Naive thymus-derived CD8-positive, alpha-beta T cell (primary cell): ENCODE measurements at places on chromosomes 5 and 9.
A peak's percentile ranks its signal among the peaks of the same experiment; 100 is the strongest.

DNA sequence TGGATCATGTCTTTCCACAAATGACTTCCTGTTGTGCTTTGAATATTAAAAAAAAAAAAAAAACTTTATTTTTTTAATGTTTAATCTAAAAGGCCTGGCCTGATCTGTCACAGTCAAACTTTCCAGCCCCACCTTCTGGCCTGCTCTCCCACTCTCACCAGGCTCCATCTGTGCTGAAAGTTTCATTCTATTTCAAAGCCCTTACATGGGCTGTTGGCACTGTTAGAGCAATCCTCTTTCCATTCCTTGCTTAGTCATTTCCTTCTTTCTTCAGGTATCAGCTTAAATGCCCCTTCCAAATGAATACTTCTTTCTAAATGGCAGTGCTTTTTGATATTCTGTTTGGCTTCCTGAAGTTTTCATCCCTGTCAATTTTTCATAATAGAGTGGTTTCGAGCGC, 1104.8 kb upstream of the C9orf72 start:
- no peak overlapping the region for H3K27ac ChIP-seq
- no peak for DNase-seq
- H3K4me3 ChIP-seq = no peak overlapping the region
- no peaks in the 10 kb centered on the region for H3K36me3 ChIP-seq
- no peaks in the 10 kb centered on the region for H3K27me3 ChIP-seq

- peak overlapping the region; percentile 35 for H3K27ac ChIP-seq
- H3K36me3 ChIP-seq = peaks cover 2% of the 10 kb centered on the region
- no peak for DNase-seq
- H3K27me3 ChIP-seq = no peaks in the 10 kb centered on the region
Measured at GRCh38 chr9:134162926-134163370, 1.4 kb downstream of the RNU6ATAC start.

DNA sequence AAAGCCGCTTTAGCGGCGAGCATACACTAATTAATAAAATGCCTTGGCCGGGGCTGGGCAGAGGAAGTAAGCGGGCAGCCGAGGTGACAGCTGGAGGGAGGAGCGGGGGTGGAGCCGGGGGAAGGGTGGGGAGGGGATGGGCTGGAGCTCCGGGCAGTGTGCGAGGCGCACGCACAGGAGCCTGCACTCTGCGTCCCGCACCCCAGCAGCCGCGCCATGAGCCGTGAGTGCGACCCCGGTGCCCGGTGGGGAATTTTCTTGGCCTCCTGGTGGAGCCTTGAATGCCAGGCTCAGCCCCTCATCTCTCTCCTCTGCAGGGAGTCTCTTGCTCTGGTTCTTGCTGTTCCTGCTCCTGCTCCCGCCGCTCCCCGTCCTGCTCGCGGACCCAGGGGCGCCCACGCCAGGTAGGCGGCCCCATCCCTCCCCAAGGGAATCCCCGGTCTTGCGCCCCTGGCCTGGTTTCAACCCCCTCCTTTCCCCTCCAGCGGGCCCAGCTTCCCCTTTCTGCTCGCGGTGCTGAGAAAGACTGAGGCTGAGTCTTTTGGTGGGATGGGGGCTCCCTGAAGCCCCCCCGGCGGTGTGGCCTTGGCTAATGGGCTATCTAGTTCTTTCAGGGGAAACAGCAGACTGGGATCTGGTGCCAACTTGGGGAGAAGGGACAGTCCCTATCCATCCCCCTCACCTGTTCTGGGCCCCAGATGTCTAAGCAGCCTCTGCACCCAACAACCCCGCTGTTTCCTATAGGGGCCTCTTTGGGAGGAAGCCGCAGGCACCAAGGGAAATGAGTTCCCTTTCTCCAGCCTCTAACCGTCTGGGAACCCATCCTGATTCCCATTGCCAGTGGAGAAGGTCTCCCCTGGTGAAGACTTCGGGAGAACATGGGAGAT, at the start of gene PTGS1:
Gene PTGS1 (plus strand): TSS at position 156 of the 887 bp plus-strand sequence. CDS start 61 bp downstream, at position 217.
- peaks cover 18% of the 10 kb centered on the region for H3K27me3 ChIP-seq
- H3K4me3 ChIP-seq = peak within 1 kb of the TSS; percentile 76
- peaks cover 24% of the 10 kb centered on the region for H3K4me1 ChIP-seq
- no peaks in the 10 kb centered on the region for H3K36me3 ChIP-seq
- no peak for DNase-seq

- H3K4me1 ChIP-seq = peaks cover 92% of the 10 kb centered on the region
- H3K4me3 ChIP-seq = no peak overlapping the region
- peak overlapping the region; percentile 1 for H3K27ac ChIP-seq
- no peaks in the 10 kb centered on the region for H3K27me3 ChIP-seq
- no peaks in the 10 kb centered on the region for H3K36me3 ChIP-seq
Measured at GRCh38 chr5:56822981-56823380, 7.6 kb downstream of the MAP3K1 start.

- no peak for DNase-seq
- H3K4me3 ChIP-seq = no peak overlapping the region
- no peaks in the 10 kb centered on the region for H3K27me3 ChIP-seq
- H3K36me3 ChIP-seq = no peaks in the 10 kb centered on the region
Measured at GRCh38 chr5:27241564-27242257, 203.3 kb upstream of the CDH9 start.

DNA sequence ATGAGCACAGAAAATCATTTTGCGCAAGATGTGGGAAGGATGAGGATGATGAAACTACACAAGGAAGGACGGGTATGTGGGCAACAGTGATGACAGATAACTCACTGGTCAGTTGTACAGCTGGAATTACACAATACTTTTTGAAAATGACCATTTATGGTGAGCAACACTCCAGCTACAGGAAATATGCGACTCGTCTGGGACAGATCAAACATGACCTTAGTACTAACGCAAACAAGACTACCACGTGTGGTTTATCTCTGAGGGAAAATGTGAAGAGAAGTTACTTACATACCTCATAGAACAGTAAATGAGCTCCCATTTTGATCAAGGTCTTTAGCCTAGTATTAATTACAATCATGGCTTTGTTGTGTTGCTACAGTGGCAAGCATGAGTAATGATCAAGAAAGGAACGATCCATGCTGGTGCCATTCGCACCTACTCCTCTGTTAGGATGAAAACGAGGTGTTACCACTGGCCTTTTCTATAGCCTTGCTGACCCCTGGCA, 456.9 kb downstream of the BNC2 start:
- H3K4me3 ChIP-seq = no peak overlapping the region
- H3K27me3 ChIP-seq = peaks cover 13% of the 10 kb centered on the region
- DNase-seq = no peak
- H3K36me3 ChIP-seq = no peaks in the 10 kb centered on the region
- no peaks in the 10 kb centered on the region for H3K4me1 ChIP-seq

DNA sequence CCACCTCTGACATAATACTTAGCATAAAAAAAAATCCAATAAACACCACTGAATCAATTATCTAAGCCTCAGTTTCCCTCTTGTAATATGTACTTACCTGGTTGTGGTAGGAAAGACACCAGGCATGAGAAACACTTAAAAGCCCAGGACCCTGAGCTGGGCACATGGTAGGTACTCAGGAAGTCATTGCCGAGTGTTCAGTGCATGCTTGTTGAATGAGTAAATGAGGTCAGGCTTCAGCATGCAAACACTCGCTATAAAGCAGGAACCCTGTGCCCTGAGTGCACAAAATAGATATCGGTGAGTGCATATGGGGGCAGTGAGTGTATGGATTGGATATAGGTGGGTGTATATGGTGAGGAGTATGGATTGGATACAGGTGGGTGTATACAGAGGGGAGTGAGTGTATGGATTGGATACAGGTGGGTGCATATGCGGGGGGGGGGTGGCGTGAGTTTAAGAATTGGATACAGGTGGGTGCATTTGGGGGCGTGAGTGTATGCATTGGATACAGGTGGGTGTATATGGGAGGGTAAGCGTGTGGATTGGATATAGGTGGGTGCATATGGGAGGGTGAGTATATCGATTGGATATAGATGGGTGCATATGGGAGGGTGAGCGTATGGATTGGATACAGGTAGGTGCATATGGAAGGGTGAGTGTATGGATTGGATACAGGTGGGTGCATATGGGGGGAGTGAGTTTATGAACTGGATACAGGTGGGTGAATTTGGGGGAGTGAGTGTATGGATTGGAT, 194.3 kb upstream of the MSX2 start:
- peaks cover 10% of the 10 kb centered on the region for H3K27me3 ChIP-seq
- no peak overlapping the region for H3K4me3 ChIP-seq
- peaks cover 3% of the 10 kb centered on the region for H3K36me3 ChIP-seq
- peaks cover 2% of the 10 kb centered on the region for H3K4me1 ChIP-seq

DNA sequence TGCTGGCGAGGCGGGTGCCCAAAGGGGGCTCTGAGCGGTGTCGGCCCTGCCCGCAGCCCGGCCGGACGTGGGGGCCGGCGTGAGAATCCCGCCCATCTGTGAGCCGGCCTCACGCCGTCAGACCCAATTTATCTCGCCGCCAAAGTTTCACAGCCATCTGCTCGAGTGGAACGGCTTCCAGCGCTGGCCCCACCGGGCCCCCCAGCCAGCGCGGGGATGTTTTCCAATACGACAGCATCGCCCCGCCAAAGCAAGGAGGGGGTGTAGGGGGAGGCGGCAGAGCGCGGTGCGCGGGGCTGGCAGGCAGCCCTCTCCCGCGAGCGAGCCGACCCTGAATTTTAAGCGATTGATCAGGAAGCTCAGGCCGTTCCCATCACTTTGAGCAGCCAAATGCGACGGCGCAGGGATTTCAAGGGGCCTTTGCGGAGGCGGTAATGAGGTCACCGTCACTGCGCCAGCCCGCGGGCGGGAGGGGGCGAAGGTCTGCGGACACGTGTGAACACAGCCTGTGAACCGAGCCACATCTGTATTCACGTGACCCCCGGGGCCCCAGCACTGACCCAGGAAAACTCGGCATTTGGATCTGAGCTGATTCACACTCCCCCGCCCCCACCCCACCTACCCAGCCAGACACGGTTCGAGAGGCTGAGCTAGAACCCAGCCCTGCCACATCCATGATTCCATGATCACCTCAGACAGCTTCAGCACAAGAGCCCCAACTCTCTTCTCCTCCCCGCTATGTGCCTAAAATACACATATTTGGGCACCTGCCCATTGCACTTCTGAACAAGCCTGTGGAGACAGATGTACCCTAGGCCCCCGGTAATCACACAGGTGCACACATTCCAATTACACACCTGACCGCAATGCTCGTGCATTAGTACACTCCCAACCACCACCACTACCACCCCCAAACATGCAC, 47.8 kb upstream of the PSD2 start:
- H3K4me1 ChIP-seq = peaks cover 35% of the 10 kb centered on the region
- H3K4me3 ChIP-seq = peak overlapping the region; percentile 92
- peaks cover 6% of the 10 kb centered on the region for H3K27me3 ChIP-seq
- no peaks in the 10 kb centered on the region for H3K36me3 ChIP-seq
- peak overlapping the region; percentile 40 for H3K27ac ChIP-seq

DNA sequence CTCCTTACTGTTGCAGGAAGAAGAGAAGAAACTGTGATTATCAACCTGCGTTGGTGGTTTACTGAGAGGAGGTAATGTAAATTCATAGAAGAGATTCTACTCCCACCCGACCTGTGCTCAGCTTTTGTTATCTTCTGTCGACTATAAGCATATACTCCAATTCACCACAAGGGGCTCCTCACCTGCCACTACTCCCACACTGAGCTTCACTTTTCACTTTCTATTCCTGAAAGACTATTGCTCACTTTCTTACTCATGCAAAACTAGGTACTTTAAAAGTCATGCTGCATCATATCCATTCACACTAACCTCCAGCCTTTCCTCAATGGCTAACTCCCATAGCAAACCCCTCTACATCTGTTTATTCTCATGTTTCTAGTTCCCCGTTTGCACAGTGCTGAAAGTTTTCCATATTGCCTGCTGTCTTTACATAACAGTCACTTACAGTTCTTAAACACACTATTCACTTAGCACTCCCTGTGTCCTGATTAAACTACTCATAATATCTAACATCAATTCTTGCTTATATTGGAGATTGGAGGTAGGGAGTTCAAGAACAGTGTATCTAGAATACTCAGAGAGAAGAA, 1062.6 kb downstream of the NR2F1-AS1 start:
- H3K4me3 ChIP-seq = no peak overlapping the region
- H3K27ac ChIP-seq = no peak overlapping the region
- no peaks in the 10 kb centered on the region for H3K36me3 ChIP-seq

DNA sequence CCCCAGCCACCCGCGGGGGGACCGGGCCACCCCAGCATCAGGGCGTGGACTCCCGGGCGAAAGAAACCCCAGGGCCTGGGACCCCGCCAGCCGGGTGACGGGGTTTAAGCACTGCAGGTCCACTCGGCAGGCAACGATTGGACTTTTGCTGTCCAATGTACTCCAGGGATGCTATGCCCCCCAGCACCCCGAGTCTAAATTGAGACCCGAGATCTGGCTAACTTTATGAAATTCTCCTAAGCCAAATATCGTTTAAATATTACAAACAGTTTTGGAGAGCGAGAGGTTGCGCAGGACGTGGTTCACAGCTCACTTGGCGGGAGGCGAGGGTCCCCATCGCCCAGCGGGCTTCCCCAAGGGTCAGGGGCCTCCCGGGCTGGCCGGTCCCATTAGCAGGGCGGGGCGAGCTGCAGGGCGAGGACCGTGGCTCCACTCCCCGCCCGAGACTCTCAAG, 384 bp upstream of the MRPS2 start:
- peaks cover 33% of the 10 kb centered on the region for H3K4me1 ChIP-seq
- peak overlapping the region; percentile 95 for H3K4me3 ChIP-seq
- H3K27ac ChIP-seq = no peak overlapping the region
- no peaks in the 10 kb centered on the region for H3K36me3 ChIP-seq
- no peak for DNase-seq

- peaks cover 16% of the 10 kb centered on the region for H3K27me3 ChIP-seq
- H3K36me3 ChIP-seq = no peaks in the 10 kb centered on the region
- H3K4me3 ChIP-seq = no peak overlapping the region
- no peaks in the 10 kb centered on the region for H3K4me1 ChIP-seq
Measured at GRCh38 chr5:135502836-135503520, 32.8 kb downstream of the NEUROG1 start.

GRCh38 chr5:29005386-29005785, 1967.0 kb upstream of the CDH9 start:
- no peak overlapping the region for H3K4me3 ChIP-seq
- H3K27ac ChIP-seq = no peak overlapping the region
- DNase-seq = no peak
- no peaks in the 10 kb centered on the region for H3K4me1 ChIP-seq
- H3K27me3 ChIP-seq = no peaks in the 10 kb centered on the region

DNA sequence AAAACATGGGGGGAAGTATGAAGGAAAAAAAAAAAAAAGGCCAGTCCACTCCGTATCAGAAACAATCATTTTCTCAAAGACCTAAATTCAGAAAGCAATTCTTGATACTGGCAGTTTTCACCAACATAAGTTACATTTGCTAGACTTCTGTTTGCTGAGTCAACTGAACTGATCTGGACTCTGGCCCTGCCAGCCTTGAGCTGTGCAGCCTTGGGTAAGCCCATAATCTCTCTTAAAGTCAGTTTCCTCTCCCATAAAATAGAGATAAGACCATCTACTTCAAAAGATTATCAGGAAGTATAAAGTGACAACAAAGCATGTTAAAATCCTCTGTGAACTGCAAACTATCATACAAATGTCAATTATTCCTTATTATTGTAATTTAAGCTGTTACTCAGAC, 106.8 kb downstream of the MAPKAP1 start:
- H3K27ac ChIP-seq = no peak overlapping the region
- no peak overlapping the region for H3K4me3 ChIP-seq
- no peaks in the 10 kb centered on the region for H3K27me3 ChIP-seq

GRCh38 chr5:128637031-128637430, 99.0 kb upstream of the FBN2 start:
- H3K36me3 ChIP-seq = no peaks in the 10 kb centered on the region
- H3K4me1 ChIP-seq = no peaks in the 10 kb centered on the region
- H3K4me3 ChIP-seq = no peak overlapping the region
- no peak for DNase-seq

GRCh38 chr9:124394167-124394566, 21.1 kb downstream of the PSMB7 start:
- no peak overlapping the region for H3K27ac ChIP-seq
- no peaks in the 10 kb centered on the region for H3K27me3 ChIP-seq
- H3K4me1 ChIP-seq = peaks cover 29% of the 10 kb centered on the region
- no peaks in the 10 kb centered on the region for H3K36me3 ChIP-seq
- no peak for DNase-seq
